Retina (tissue), 1 donor: ENCODE measurements at places on chromosomes 4 and X.

DNA sequence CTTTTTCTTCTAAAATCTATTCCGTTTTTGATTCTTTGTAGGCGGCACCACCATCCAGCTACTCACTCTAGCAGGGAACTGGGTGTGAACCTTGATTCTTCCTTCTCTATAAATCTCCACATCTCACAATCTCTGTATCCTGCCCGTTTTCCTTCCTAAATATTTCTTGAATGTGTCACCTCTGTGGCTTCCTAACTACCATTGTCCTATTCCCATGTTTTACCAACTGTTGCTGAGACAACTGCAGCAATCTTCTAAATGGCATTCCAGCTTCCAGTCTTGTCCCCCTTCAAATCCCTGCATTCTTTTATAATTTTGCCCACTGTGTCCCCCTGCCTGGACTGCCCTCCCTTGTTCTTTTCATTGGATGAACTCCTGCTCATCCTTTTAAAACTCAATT lies 641.3 kb downstream of the RPA4 start:
- no peak for DNase-seq

DNA sequence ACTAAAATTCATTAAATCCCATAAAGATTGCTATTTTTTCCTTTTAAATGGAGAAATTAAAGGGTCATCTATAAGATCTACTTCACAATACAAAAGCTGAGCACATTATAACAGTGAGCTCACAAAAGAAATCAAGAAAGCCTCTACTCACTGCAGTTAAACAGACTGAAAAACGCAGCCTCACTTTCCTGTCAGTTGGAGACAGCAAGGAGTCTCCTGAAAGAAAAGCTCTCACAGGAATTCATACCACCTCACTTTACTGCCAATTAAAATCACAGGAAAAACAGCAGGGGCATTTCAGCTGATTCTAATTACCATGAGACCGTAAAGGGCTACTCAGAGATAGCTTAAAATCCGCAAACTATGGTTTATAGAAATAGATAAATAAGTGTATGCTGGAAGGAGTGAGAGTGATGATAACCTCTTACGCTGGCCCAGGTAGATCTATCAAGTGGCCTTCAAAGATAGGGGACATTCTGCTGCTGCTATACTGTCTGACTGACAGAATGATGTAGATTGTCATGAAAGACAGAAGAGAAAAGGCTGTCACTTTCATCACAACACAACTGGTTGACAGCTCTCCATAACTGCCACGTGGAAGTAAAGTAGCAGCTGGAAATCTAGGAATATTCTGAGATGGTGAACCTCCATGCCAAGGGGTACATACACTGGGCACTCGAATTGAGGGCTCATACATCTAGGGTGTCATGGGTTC lies 1333.7 kb upstream of the DIAPH2 start:
- DNase-seq = peak; percentile 5

GRCh38 chrX:82589410-82589809 lies 918.7 kb upstream of the POU3F4 start:
- no peak for DNase-seq

GRCh38 chrX:662126-662525 lies 31.5 kb downstream of the SHOX start:
- no peak for DNase-seq

DNA sequence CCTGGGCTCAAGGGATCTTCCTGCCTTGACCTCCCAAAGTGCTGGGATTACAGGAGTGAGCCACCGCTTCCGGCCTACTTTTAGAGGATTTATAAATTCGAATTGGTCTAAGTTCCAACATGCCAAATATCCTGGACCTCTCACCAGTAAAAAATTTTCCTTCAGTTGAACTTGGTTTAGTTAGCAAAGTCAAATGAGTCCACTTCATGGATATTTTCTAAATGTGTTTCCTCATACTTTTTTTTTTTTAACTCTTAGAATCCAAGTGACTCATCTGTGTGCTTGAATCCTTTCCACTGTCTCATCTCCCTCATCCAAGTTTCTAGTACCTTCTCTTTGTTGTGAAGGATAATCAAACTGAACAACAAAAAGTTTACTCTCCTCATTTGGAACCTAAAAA lies 49.7 kb downstream of the RBM47 start:
- DNase-seq = no peak

GRCh38 chr4:108051343-108051742 lies 61.7 kb downstream of the HADH start:
- DNase-seq = no peak

DNA sequence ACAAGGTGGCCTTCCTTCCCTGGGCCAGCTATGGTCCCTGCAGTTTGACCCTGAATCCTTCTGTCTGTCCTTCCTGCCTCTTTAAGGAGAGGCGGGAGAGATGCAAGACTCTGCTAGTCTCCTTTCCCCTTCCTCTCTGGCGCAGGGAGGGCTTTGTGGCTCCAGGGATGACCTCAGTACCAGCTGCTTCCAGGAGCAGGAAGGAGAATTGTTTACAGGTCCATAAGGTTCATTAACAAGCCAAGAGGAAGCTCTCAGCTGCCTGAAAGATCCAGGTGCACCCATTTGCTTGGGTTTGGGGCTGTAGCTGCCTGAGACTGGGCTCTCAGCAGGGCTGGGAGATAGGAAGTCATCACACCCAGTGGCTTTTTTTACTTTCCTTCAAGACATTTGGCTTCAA lies 4.0 kb upstream of the FATE1 start:
- no peak for DNase-seq

DNA sequence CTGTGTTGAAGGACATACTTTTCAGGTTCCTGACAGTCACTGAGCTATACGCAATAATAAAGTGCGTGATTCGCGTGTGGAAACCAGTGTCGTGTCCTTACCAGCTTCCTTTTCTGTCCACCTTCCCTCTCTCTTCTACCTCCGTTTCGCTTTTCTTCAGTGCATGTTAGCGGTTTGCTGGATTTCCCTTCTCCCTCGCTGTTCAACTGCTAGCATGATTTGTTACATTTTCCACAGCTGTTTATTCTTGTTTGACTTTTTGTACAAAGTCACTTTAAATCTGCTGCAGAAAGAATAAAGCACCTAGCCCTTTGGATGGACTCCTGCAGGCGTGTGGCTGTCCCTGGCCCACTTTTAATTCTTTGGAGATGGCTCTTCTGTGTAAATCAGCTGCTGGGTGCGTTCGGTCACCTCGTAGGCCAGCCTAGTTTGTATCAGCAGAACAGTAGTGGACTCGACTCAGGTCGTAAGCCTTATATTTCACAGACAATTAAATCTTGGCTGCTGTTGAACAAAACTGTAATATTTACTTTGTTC lies 8.9 kb upstream of the HAND2 start:
- peak; percentile 75 for DNase-seq

DNA sequence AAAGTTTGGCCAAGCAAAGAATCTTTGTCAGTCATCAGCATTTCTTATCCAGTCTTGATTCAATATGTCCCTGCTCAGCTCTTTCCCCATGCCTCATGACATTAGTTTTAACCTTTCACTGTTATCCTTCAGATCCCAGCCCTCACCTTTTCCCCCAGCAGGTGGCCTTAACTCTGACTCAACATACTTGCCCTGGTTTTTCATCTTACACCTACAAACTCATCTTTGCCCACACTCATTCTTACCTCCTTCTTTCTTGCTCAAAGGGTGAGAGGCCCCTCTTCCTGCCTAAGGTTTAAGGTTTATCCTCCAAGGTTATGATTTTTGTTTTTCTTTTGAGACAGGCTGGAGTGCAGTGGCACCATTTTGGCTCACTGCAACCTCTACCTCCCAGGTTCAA lies 10.6 kb upstream of the ANXA5 start:
- DNase-seq = no peak

DNA sequence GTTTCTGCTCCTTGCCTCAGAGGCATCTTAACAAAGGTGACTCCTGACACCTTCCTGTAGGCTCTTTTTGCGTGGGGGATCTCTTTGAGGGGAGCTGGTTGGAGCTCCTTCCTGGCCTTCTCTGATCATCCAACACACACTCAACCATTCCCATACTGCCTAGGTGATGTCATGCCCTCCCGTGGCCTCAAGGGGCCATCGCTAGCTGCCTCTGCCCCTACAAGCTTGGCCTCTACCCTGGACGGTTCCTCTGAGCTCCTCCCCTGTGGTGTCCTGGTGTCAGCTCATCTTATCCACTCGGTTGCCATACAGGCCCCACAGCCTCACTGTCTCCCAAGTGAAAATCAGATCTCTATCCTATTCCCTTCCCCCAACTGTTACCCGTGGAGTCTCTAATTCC lies 13.7 kb upstream of the ZNF185 start:
- DNase-seq = no peak

- DNase-seq = no peak
These were observed 11.3 kb upstream of the CD38 start for GRCh38 chr4:15766821-15767220.
